ENCODE measurements at places on chromosomes 13 and 19. TPM values are rescaled to one million over a fixed set of nuclear protein-coding genes. Genes with fewer than 3 reads are reported as not detected.

The SIGLEC5 gene
- total RNA-seq = not detected

The PALM3 gene
- 9.3 TPM for total RNA-seq

The SPPL2B gene
- total RNA-seq = 63.6 TPM

The DZIP1 gene
- 0.07 TPM for total RNA-seq

The CHST8 gene
- 0.11 TPM for total RNA-seq

The KLK2 gene
- 0.74 TPM for total RNA-seq

The BCL3 gene
- 2.4 TPM for total RNA-seq

The ZNF813 gene
- 5.6 TPM for total RNA-seq

The TPTE2 gene
- total RNA-seq = not detected

The TMEM238 gene
- 5.1 TPM for total RNA-seq

All from K562 (cell line).